ENCODE measurements at places on chromosomes 6 and 20.

DNA sequence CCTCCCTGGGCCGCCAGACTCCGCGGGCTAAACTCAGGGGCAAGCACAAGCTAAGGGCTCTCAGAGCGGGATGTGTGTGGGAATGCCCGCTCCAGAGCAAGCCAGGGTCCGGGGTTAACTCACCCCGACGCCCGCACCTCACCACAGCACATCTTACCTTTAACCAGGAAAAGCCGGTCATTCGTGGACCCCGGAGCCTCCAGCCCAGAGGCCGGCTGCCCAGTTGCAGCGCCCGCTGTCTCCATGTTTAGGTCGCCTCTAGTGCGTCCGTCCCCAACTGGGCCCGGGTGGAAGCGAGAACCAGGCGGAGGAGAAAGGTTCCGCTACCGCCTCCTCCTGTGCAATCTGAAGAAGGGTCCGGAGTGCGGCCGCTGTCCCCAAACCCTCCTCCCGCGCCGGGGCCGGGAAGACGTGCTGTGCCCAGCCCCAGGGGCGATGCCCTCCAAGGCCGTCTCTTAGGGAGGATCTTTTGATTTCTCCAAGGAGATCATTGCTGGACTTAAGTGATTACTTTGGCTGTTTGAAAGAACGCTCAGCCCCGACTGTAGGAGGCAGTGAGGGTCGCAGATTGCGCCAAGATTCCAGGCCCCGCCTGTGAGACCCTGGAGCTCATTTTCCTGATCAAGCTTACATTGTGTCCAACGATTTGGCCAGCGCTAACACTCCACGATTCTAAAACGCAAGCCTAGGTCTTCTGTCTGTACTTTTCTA, at the start of gene TMEM242:
Gene TMEM242, minus strand, starts transcription at position 265 of the 711 bp plus-strand sequence. Its CDS starts 20 bp downstream, at position 245.
- no peak for DNase-seq

- DNase-seq: no peak
Measured at GRCh38 chr20:40262219-40262618, 426.8 kb downstream of the MAFB start.

DNA sequence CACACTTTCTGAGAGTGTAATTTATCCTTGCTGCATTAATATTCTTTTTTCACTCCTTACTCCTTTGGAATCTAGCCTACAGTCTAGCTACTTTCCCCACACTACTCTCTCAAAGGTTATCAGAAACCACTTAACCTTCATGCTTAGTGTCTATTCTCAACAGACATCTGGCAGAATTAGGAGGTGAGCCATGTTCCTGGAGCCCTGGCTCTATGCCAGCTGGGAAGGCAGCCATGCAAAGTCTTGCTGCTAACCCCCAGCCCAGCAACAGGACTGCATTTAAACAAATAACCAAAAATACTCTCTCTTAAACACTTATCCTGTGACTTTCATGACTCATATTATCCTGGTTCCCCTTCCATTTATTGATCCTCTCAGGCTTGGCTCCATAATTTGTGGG, 260.2 kb downstream of the BCKDHB start:
- peak; percentile 78 for DNase-seq

DNA sequence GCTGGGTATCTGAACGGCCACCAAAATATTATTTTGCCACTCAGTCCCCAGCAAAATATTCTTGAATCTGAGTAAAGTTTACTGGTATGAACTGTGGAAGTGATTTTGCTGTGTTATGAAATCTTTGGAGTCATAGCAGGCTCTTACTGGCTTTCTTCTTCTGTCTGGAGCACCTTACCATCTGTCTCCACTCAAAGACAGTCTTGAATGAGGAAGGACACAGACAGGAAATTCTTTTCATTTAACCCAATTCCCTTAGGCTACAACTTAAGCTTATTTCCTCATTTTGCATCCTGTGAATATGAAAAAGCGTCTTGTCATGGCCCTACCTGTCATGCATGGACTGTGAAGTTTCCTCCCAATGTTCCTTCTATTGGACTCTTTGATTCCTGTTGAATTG, 24.7 kb downstream of the FNDC1 start:
- DNase-seq: no peak

GRCh38 chr6:21189759-21190158, 403.8 kb upstream of the SOX4 start:
- peak; percentile 64 for DNase-seq

- no peak for DNase-seq
Measured at GRCh38 chr6:136964398-136964797, 42.3 kb downstream of the SLC35D3 start.

DNA sequence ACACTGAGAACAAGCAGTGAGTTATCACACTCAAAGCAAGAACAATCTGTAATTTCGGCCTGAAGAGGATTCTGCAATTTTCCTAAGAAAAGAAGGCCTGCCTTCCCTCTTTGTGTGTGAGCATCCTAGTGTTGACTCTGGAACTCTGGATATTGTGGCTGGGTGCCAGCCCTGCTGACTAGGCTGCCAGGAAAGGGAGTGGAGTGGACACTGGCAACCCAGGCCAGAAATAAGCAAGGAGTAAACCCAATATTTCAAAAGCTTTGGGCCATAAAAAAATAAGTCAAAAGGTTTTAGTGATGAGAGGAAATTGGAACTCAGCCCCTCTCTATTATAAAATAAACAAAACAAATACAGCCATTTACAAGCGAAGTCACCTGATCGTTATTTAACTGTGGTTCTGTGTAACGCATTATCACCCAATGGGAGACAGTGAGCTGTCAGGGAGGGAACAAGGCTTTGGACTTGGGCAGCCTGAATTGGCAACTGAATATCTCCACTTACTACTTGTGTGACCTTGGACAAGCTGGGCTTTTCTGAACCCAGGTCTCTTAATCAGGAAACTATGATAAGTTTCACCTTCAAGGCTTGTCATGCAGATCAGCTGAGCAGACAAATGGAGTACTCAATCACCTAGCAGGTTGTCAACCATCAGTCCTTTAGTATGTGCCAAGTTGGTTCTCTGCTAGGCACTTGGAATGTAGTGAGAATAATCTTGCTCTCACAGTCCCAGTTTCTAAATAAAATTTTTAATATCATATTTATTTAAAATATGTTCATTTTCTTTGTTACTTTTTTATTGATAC, 196.2 kb downstream of the PAX1 start:
- DNase-seq: peak; percentile 63
